NCI-H1930 (cell line): ENCODE measurements at places on chromosomes 16 and 17.

- no peak for DNase-seq
These were observed 52.7 kb upstream of the NETO2 start for GRCh38 chr16:47196457-47196856.

DNA sequence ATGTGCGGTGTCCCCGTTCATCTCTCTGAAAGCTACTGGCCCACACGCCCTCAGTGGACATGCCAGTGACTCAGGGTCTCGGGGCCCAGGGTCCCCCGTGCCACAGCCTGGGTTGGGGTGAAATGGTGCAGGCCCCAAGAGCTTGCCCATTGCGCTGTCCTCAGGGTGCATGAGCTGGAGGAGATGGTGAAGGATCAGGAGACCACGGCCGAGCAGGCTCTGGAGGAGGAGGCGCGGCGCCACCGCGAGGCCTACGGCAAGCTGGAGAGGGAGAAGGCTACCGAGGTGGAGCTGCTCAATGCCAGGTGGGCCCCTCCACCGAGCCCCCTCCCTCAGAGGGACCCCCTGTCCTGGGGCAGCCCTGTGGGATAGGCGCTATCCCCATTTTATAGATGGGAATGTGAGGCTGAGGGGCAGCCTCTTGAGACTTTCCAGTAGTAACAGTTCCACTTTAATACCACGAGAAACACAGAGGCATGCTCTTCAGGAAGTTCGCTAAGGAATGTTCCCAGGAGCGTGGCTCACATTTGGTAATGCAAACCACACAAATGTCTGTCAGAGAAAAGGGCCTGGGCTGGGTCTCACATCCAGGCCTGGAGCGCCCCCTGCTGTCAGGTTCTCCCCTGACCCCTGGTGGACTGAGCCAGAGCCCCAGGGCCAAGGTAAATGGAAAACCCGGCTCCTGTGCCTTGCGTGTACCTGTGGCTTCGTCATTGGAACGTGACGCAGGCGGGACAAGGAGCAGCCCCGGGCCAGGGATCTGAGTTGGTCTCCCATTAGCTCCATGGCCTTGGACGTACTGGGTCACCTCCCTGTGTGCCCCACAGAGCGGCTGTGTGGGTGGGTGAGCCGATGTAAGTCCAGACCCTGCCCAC, 133.7 kb downstream of the RAB11FIP4 start:
- DNase-seq: peak; percentile 23

GRCh38 chr17:77619851-77620250, 338.7 kb upstream of the TNRC6C start:
- no peak for DNase-seq

DNA sequence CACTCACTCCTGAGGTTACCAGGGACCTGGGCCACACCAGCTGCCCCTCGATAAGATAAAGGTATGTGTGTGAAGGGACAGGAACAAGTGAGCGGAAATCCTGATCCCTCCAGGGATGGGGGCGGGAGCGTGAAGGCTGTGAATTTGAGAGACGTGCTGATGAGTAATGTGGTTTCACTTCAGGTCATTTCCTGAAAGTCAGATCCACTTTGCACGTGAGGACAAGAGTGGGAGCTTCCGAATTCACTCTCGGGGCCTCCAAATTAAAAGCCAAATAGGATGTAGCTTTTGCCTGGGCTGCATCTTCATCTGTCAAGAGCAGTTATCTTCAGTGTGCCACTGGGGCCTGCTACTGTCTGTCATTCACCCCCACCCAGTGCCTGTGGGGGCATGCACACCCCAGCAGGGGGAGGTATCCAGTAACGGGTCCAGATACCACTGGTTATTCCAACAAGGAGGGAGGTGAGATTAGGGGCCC, 87.4 kb upstream of the LHX1 start:
- no peak for DNase-seq

DNA sequence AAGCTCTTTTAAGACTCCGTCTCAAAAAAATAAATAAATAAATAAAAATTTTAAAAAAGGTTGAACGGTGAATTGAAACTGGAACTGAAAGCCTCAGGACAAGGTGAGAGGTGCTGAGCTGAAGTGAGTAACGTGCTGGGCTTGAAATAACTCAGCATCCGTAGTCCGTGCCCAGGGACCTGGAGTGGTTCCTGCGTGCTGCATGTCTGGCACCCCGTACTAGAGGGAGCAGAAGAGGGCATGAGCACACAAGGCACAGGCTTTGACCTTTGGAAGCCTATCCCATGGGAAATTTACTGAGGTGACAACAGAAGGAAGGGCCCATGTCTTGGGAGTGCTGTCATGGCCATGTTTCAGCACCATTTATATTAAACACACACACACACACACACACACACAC, 4.5 kb upstream of the MEIOB start:
- no peak for DNase-seq

DNA sequence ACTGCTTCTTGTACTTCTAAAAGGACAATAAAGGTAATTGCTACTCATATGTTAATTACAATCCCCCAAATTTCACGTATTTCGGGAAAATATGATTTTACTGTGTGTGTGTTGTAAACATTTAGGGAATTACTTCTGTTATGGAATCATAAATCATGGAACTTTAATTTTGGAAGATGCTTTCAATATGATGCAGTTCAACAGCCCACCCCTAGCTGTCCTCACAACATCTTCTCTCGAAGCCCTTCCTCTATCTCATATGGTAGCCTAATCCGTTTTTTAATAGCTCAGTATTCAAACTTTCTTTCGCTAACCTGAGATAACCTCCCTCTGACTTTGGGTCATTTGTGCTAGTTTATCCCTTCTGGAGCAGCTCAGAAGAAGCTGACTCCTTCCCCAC, 78.4 kb downstream of the ANKFN1 start:
- DNase-seq: no peak

DNA sequence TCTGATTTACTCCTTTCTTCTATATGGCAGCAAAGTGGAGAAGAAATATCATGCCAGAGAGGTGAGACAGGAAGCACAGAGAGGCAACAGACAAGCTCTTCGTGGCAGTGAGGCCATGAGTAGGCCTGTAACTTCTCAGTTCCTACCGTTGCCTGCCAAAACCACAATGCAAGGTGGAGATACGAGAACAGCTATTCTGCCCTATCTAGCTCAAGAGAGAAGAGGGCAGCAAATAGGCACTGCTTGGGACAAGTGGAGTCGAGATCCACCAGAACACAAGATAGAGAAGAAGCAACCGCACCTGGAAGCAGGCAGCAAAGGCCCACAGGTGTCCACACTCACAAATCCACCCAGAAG, 24.8 kb downstream of the RANBP10 start:
- DNase-seq: no peak

DNA sequence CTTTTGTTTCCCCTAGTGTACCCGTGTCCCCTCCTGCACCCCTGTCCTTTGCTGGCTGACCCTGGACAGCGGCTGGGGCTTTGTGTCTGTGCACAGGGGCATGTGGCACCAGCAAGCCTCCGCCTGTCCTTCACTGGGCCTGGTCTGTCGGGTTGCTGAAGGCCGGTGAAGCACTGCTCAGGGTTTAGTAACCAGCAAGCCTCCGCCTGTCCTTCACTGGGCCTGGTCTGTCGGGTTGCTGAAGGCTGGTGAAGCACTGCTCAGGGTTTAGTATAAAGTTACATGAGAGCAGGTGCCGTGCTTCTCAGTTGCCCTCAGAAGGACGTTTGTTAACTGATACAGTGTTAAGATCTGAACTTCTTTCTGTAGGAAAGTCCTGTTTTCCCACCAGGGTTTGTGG, 33.8 kb downstream of the DEF8 start:
- no peak for DNase-seq

GRCh38 chr16:73209190-73209589, 161.3 kb upstream of the ZFHX3 start:
- DNase-seq: no peak

GRCh38 chr16:84517366-84517765, 12.9 kb upstream of the MEAK7 start:
- DNase-seq: no peak

- DNase-seq: no peak
These were observed 172.0 kb upstream of the RPL38 start for GRCh38 chr17:74031316-74032090.

GRCh38 chr17:17719199-17719940, 38.1 kb downstream of the RAI1 start:
- DNase-seq: no peak

DNA sequence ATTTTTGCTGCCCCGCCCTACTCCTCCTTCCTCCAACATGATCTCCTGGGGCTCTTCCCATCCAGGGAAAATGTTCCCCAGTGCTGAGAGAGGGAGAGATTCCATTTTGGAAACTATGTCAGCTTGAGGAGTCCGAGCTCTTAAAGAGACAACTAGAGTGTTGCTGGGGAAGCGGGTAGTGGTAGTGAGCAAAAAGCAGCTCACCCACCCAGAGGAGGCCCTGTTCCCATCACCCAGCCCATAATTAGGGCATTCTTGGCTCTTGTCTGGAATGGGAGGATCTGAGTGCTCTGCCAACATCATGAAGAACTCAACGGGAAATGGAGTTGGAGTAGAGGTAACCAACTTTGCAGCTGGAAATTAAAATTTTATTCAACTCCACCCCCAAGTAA, 9.1 kb upstream of the MSL1 start:
- no peak for DNase-seq

DNA sequence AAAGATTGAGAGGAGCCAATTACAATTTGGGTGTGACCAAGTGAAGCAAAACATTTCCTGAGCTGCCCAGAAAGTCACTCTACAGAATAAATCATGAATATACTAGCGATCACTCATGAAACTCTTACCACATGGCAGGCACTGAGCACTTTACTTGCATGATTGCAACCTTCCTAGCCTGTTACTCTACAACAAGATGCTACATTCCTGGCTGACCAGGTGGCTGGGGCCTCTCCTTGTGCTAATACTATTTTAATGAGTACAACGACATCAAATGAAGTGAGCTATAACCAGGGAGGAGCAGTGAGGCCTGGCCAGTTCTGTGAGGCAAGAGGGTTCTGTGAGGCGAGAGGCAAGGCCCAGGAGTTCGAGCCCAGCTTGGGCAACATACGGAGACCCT, 75.2 kb downstream of the CPPED1 start:
- no peak for DNase-seq

GRCh38 chr17:41082626-41083025, 1.3 kb upstream of the KRTAP4-7 start:
- DNase-seq: no peak

GRCh38 chr17:2893422-2893914, 97.2 kb downstream of the RAP1GAP2 start:
- no peak for DNase-seq

GRCh38 chr17:76417499-76418143, 33.2 kb downstream of the SPHK1 start:
- no peak for DNase-seq

DNA sequence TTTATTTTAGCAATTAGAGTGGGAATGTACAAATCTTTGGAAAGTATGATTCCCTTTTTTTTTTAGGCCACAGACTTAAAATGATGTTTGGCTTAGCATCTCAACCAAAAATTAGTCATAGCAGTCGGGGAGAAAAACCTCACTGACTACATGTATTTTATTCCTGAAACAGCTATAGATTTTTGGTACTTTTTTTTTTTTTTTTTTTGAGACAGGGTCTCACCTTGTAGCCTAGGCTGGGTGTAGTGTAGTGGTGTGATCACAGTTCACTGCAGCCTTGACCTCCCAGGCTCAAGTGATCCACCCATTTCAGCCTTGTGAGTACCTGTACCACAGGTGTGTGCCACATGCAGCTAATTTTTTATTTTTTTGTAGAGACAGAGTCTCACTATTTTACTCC, 23.4 kb downstream of the RNFT1 start:
- no peak for DNase-seq

GRCh38 chr16:23284584-23284983, 17.5 kb upstream of the SCNN1B start:
- no peak for DNase-seq

DNA sequence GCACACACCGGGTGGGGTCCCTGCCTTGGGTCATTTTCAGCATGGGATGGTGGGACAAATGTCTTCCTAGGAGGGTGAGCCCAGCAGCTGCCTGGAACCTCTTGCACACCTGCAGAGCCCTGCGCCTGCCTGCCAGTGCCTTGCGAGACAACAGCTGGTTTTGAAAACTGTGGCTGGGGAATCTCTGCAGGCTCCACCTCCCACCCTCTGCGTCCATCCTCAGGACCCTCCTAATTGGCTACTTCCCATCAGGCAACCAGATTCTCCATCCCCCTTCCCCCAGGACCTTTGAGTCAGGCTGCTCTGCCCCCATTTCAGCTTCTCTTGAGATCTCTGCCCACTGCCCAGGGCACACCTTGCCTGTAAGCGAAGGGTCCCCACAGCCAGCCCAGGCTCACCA, 26.6 kb downstream of the PEMT start:
- DNase-seq: no peak

- DNase-seq: no peak
These were observed 99.1 kb downstream of the MYH11 start for GRCh38 chr16:15757630-15758251.

- no peak for DNase-seq
These were observed 114.5 kb upstream of the C17orf78 start for GRCh38 chr17:37261286-37261685.

DNA sequence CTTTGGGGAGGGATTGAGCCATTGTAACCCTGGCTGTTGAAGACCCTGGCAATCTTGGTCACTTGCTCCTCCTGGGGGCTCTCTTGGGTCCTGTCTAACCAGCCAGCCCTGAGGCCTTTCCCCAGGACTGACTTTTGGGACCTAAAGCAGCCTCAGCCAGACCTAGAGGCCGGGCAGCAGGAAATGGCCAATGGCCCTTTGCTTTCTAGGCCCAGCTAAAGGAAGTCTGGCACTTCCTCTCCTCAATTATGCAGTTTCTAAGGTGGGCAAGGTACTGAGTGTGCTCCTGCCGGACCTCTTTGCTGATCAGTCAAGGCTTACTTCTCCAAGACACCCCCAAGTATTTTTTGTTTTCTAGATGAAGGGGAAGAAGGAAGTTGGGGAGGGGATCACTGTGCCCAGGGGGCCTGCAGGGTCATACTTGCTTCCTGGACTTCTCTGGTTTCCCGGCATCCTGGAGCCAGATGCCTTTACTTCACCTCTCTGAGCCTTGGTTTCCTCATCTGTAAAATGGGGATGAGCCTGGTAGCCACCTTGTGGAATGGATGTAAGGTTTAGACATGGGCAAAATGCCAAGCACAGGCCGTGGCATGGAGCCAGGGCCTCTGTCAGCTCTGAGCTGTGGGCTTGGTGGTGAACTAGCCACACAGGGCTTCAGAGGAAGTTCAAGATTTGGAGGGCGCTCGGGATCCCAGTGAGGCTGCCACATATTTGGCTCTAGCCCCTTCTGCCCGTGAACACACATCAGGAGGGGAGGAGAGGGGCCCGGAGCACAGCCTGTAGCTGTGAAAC, 8.6 kb downstream of the CX3CL1 start:
- no peak for DNase-seq

DNA sequence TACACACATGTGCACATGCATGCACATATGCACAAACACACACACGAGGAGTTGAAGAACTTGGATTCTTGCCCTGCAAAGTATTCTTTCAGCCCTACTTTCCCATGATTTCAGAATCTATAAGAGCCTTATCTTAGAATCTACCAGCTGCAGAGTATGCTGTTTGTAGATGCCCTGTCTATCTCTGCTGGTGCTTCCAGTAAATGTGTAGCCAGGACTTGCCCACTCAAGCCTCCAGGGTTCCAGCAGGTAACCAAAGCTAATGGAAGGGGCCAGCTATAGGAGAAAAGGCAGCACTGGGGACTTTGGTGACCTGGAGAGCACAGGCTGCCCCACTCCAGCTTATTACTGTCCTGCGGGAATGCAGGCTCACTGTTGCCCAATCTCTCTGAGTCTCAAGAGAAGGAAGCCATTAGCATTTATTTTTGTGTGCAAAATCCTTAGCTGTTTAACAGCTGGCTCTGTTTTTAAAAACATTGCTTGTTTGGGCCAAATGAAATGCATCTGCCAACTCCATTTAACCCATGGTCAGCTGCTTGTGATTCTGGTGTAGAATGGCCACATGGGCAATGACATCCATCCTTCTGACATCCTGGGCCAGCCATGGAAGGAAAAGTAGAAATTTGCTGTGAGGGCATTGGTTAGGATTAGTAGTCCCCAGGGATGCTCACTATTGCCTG, 28.6 kb upstream of the XYLT1 start:
- DNase-seq: no peak
